ENCODE measurements at places on chromosomes 1 and 21.

DNA sequence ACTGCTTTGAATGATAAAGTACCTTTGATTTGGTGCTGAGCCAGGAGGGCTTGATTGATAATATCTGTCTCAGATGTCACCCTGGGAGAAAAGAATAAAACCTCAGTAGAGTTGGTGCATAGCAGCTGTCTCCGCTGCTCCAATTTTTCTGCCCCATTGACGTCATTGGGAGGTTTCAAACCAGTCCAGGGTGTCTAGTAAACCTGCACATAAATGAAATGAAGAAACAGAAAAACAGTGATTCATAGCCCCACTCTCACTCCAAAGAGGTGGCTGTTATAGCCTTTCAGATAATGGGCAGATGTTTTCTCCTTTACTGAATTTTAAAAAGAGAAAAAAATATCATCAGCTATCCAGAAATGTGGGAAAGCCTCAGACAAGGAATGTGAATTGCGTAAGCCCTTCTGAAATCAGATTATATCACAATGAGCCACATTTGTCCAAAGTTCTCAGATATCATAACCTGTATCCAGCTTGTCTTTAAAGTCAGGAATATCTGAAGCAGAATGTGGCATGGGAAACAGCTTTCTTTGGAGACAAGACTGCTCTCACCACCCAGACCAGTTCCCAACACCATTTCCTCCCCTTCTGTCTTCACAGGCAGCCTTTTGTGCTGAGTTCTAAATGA lies 351.3 kb upstream of the SGIP1 start:
- peak; percentile 64 for DNase-seq

- DNase-seq, result no peak
Measured at GRCh38 chr1:24400065-24400464, 13.5 kb downstream of the STPG1 start.

GRCh38 chr21:27418346-27418745 lies 451.5 kb upstream of the ADAMTS5 start:
- no peak for DNase-seq

- no peak for DNase-seq
Measured at GRCh38 chr1:210686841-210687240, 358.1 kb downstream of the HHAT start.

GRCh38 chr1:113433184-113433583 lies 42.9 kb downstream of the MAGI3 start:
- no peak for DNase-seq

GRCh38 chr1:197222025-197222685 lies 45.9 kb upstream of the CRB1 start:
- no peak for DNase-seq

DNA sequence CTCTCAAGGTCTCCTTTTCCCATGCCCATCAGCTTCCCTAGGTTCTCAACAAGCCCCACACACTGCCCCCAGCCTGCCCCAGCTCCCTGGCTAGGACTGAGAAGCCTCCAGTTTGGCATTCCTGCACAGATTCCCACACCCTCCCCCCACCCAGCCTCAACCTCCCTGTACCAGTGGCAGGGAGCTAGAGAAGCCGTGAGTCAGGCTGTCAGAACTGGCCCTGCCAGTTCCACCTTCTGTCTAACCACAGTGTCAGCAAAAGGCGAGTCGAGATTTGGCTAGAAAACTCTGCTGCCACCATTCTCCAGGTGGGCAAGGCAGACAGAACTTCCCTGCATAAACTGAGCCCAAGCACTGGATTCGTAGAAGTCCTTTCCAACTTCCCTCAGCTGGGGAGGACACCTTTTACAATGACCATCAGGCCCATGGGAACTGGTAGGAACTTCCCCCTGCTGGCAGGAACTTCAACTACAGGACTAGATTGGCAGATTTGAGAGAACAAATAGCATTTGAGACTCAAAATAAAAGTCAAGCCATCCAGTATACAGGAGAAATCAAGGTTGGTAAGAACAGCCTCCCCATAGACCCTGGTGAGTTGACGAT lies 31.0 kb downstream of the TNNT2 start:
- DNase-seq, result peak; percentile 55

DNA sequence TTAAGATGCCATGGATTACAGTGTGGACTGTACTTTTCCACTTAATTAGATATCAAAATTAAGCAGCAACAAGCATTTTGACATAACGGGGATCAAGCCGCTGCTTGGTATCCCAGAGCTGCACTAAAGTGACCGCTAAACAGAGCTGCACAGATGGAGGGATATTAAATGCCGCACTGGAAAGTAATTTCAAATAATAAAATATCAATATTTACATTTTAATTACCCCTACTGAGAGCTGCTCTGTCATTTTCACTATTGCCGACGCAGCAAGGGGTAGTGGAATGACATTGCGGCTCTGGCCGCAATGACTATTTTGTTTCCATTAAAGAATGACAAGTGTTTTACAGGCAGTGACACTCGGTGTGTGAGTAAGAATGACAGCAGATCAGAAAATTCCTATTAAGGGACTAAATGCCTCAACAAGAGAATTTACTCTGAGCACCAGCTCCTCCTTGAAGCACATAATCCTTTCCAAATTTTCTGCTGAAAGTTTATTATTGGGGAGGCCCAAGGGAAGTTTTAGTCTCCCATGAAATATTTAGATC lies 109.1 kb upstream of the USH2A start:
- DNase-seq, result no peak

GRCh38 chr1:50964863-50965262 lies 4.8 kb upstream of the FAF1 start:
- no peak for DNase-seq

DNA sequence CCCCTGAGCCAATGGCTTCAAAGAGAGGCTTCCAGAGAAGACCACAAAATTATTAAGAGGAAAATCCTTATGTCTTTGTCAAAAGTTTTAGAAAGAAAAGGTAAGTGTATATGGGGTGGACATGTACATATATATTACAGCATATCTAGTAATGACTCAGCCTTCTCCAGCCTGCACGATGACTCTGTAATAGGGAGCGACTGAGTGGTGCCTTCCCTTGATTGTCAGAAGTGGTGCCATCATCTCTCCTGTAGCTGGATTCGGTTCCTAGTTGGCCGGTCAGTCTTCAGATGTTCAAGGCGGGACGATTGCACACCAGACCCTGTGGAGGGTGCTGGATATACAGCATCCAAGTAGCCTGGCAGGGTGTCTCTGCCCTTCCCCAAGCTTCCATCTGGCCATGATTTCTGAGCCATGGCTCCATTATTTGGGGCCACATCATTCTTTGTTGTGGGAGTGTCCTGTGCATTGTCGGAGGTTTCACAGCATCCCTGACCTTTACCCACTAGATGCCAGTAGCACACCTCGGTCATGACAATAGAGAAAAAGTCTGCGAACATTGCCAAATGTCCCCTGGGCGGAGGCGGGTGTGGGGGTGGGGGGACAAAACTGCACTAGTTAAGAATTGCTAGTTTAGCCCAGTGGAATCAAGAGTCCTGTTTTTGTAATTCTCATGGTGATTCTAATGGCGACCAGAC lies 206.2 kb upstream of the KAZN start:
- no peak for DNase-seq

DNA sequence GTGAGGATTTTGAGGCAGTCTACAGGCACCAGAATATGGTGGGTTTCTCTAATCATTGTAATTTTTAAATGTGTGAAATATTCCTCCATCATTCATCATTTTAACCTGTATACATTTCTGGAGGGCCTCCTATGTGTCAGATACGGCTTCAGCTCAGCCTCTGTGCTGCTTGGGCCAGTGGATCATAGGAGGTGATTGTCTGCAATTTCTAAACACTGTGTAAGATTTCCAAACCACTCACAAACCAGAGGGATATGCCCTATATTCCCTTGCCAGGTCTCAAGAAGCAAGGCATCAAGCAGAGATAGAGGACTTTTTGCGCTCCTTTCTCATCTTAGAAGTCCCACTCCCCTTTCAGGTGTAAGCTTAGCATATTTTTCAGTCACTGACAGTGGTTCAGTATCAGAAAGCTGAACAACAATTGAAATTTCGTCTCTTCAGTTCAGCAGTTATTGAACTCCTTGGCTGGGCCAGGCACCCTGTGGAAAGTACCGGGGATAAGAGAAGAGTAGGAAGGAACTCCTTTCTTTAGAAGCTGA lies 190.9 kb downstream of the NFIA start:
- DNase-seq, result no peak
